ENCODE measurements at places on chromosomes 1 and 21.

GRCh38 chr21:27526451-27526850, 559.6 kb upstream of the ADAMTS5 start:
- no peak for DNase-seq

- no peak for DNase-seq
Observed at GRCh38 chr1:204574016-204574864, 58.0 kb downstream of the MDM4 start.

DNA sequence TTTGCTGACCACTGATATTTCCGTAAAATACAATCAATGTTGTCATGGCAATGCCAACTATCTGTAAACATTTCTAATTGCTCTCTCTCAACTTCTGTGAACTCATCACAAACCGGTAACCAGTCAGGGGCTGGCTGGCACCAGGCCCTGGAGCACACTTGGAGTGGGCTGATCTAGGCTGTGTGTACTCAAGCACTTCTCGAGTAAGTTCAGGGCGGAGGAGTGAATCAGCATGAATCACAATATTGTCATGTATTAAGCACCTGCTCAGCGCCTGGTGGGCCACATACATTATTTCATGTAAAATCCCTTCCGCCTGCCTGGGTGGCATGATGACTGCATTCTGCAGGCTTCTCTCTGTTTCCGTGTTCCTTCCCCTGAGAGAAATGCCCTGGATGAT, 212.4 kb downstream of the FOXD2 start:
- no peak for DNase-seq

DNA sequence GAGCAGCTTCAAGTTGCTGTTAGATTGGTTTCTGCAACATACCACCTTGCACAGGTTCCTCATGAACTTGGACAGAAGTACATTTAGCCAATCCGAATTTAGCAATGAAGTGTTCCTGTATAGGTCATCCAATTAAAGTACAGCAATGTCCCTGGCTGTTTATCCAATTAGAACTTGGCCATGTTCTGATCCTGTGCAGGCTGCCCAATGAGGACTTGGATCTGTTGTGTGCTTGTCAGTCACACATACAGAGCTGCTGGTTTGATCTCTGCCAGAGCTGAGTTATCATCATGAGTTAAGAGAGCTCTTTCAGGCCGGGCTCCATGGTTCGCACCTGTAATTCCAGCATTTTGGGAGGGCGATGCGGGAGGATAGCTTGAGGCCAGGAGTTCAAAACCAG, 22.0 kb upstream of the IFNLR1 start:
- DNase-seq, result no peak

- DNase-seq, result no peak
Observed at GRCh38 chr1:165686121-165686970, 12.0 kb downstream of the ALDH9A1 start.

GRCh38 chr1:2529784-2530512, at the start of gene HES5:
Gene HES5, minus strand, starts transcription at chr1:2530263. Its CDS starts 99 bp downstream, at chr1:2530164.
- DNase-seq, result no peak

DNA sequence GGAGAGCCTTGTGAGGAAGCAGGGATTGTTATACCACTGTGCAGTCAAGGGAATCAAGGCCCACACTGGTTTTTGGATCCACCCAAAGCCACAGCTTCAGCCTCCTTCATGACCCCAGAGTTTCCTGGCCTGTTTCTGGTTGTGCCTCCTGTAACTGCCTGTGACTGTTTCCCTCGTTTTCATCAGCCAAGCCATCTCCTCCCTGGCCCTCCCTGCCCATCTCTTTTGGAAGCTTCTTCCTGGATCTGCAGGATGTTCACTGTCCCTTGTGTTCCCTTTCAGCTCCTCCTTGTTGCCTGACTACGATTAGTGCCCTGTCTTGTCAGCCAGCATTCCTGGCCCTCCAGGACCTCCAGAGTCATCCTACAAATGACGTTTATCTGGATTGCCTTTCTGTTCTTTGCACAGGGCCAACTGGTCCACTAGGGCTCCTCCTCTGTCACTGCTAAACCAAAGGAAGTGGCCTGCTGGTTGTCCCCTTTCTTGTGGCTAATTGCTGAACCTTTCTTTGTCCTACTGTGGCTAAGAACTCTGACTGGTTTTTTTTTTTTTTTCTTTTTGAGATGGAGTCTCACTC, 17.9 kb downstream of the SFT2D2 start:
- DNase-seq, result no peak

- no peak for DNase-seq
Observed at GRCh38 chr1:67645495-67646144, 39.4 kb upstream of the GADD45A start.
